ENCODE measurements at places on chromosomes 16 and 17. TPM values are rescaled to one million over a fixed set of nuclear protein-coding genes. Genes with fewer than 3 reads are reported as not detected.

Gene SHCBP1
- 3.6 TPM for total RNA-seq

Gene KRTAP16-1
- 0.23 TPM for total RNA-seq

Gene CDYL2
- total RNA-seq: 3.4 TPM

Gene KCNJ18
- total RNA-seq: not detected

Gene MAPK8IP3
- 285 TPM for total RNA-seq

Gene KRTAP2-1
- not detected for total RNA-seq

Gene TPPP3
- 1.4 TPM for total RNA-seq

Gene CNTROB
- total RNA-seq: 49.8 TPM

Gene GPRC5B
- not detected for total RNA-seq

Gene DRC3
- total RNA-seq: not detected

Gene RGS9
- 25.0 TPM for total RNA-seq

Gene USP43
- 3.0 TPM for total RNA-seq

Gene NAT9
- 24.8 TPM for total RNA-seq

Gene KRTAP1-5
- not detected for total RNA-seq

Gene HOXB7
- 0.45 TPM for total RNA-seq

Gene CHAD
- total RNA-seq: 0.60 TPM

Gene SLFN12L
- total RNA-seq: 174 TPM

Gene PHB1
- total RNA-seq: 49.6 TPM

Gene HS3ST3A1
- total RNA-seq: 2.5 TPM

Gene CA5A
- total RNA-seq: not detected

Gene PABPN1L
- not detected for total RNA-seq
